ENCODE measurements at places on chromosomes 2 and 18. TPM values are rescaled to one million over a fixed set of nuclear protein-coding genes. Genes with fewer than 3 reads are reported as not detected.

Gene TTLL4
- 5.4 TPM for total RNA-seq

Gene SERPINB4
- total RNA-seq = 0.13 TPM

Gene ZNF892
- total RNA-seq = 3.6 TPM

Gene FARP2
- total RNA-seq = 29.4 TPM

DNA sequence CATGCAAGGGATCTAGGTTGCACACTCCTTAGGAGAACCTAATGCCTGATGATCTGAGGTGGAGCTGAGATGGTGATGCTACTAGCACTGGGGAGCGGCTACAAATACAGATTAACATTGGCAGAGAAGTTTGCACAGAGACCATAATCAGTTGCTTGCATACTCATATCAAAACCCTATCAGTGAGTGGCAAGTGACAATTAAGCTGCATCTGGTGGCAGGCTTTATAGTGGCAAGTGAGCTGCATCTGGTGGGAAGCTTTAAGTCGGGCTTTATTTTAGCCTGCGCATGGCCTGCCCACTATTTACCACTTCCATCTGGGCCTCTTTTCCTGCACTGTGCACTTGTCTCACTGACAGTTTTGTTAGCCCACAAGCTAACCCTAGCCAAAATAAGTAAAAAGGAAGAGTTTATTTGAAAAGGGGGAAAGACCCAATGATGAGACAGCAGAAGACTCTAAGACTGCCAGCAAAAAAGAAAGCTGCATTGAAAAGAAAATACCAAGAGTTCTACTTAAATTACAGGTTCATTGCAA lies 140.9 kb upstream of the B3GNT2 start:
- DNase-seq = no peak

- DNase-seq = no peak
Observed at GRCh38 chr2:215983581-215984351, 29.6 kb downstream of the MREG start.

- DNase-seq = no peak
Observed at GRCh38 chr2:8674420-8675009, 7.3 kb upstream of the ID2 start.

GRCh38 chr2:160336105-160336504 lies 136.0 kb upstream of the ITGB6 start:
- no peak for DNase-seq

DNA sequence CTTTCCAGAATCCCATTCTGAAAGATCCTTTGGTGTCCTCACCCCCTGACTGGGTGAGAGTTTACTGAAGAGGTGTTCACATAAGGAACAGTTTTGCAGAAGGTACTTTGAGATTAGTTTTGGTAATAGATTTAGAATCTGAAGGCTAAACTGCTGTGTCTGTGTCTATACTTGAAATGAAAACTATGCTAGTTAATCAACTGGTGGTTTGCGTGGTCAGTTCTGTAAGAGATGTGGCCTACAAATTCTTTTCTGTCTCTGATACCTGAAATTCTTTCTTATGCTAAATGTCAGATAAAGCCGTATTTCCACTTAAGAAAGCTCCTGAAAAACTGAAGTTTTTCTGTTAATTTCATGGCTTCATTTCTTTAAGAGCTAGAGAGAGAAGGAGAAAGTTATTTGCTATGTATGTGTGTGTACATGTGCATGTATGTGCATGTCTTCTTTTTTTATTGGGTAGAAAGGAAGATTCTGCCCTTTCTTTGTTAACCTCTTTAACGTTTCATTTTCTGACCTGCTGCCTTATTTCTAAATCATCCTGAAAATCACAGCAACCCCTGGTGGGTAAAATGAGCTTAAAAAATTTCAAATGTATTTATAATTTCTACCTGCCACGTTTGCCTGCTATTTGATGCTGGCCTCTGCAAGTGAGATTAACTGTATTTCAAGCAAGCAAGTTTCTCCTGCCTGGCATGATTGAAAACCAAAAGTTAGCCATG lies 552.0 kb upstream of the NRP2 start:
- DNase-seq = no peak

- no peak for DNase-seq
Observed at GRCh38 chr2:203787979-203788378, 79.6 kb upstream of the CTLA4 start.

- no peak for DNase-seq
Observed at GRCh38 chr2:60416221-60417008, 137.0 kb downstream of the BCL11A start.

- no peak for DNase-seq
Observed at GRCh38 chr2:84647267-84647666, 131.0 kb downstream of the DNAH6 start.

GRCh38 chr18:38646296-38646695 lies 1080.7 kb upstream of the CELF4 start:
- no peak for DNase-seq

DNA sequence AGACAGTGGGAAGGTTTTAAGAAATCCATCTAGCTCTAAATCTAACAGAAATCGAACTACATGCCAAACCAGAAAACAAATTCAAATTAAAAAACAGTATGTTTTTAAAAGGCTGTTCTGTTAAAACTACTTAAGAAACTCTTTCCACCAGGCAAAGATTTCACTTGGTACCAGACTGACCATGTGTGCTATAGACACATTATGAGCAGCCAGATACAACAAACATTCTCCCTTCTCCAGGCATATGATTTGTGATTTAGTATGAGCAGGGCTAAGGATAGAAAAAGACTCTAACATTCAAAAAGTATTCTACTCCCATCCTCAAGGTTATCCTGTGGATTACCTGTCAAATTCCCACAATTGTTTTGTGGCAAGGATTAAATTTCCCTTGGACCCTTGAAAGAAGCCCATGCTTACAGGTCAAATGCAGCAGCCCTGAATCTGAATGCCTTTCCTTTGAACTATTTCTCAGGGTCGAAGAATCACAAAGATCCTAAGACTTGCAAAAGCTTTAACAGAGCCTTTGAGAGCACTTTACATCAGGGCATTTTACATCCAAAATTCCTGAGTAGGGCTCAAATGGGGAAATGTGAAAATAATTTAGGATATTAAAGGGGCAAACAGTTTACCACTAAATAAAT lies 42.5 kb upstream of the TTC32 start:
- DNase-seq = no peak

Gene NTSR2
- total RNA-seq = not detected

Gene OTOS
- total RNA-seq = not detected

Gene XRCC5
- 213 TPM for total RNA-seq

Gene CRACDL
- 3.0 TPM for total RNA-seq

DNA sequence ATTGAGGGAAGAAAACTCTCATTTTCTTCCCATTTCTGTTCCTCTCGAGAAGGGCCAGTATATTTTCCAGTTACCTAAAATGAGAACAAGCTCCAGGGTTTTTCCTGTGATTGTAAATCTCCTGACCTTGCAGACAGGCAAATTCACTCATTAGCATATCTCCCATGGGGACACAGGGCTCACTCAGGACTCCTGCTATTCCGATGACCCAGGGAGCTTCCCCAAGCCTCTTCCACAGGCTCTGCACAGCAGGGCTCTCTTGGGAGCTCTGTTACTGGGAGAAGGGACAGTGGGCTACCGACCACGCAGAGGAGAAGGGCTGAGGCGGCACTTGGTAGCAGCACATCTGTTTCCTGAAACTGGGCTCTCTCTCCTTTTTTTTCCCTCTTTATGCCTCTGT lies 135.2 kb upstream of the CAPN13 start:
- no peak for DNase-seq

Gene VWC2L
- not detected for total RNA-seq

Gene SERPINB3
- not detected for total RNA-seq

- peak; percentile 64 for DNase-seq
Observed at GRCh38 chr2:64018701-64019082, 536 bp downstream of the VPS54 start.

GRCh38 chr18:76699923-76700322 lies 122.4 kb upstream of the ZNF236 start:
- no peak for DNase-seq

DNA sequence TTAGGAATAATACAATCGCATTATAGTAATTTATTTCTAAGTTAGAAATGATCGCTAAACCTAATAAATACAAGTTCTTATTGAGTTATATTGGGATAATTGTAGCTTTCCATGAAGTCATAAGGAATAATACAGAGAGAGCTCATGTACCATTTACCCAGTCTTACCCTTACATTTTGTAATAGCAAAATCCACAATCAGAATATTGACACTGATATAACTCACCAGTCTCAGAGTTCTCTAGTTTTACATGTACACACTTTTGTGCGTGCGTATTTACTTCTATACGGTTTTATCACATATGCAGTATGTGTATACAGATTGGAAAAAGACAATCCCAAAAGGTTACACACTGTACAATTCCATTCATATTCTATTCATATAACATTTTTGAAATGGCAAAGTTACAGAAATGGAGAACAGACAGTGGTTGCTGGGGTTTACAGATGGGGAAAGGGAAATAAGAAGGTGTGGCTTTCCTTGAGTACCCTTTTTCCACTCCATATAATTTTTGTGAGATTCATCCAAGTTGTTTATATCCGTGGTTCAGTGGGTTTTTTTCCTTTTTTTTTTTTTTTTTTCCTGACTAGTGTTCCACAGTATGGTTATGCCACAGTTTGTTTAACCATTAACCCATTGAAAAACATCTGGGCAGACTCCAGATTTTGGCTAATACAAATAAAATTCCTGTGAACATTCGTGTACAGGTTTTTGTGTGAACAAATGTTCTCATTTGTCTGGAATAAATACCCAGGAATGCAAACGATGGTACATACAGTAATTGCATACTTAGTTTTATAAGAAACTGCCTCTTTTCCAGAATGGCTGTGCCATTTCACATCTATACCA lies 117.2 kb downstream of the HNMT start:
- no peak for DNase-seq

DNA sequence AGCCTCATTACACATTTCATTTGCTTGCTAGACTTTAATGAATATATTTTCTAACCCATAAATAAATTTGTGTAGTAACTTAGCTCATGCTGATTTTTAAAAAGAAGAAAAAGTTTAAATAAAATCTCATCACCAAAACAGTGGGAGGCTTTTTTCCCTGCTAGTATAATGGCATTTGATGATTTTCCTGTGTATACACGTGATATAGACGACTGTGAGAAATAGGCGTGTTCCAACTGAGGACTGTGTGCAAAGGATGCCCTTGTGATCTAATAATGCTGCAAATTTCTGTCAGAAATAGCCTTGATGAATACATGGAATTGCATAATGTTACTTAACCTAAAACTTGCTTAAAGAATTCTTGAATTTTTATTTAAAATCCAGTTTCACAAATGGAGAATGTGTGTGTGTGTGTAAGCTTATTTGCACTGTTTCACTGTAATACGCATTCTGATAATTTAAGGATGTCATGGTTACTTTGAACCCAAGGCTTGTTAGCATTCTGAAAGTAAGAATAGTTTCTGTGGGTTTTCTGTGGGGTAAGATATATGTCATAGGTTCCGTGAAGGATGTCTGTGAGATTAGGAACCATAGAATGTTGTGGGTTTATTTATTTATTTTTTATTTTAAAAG lies 178.0 kb downstream of the DLGAP1 start:
- no peak for DNase-seq

DNA sequence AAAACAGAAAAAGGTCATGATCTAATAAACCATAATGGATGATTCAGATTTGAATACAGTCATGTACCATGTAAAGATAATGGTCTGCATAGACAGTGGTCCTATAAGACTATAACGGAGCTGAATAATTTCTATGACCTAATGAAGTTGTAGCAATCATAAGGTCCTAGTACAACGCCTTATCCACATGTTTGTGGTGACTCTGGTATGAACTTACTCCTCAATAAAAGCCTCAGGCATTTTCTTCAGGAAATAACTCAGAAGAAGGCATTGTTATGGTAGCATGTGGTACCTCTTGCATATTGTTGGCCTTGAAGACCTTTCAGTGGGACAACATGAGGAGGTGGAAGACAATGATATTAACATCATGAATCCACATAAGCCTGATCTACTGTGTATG lies 883.3 kb downstream of the CNTNAP5 start:
- no peak for DNase-seq

Gene RBM44
- 0.38 TPM for total RNA-seq

DNA sequence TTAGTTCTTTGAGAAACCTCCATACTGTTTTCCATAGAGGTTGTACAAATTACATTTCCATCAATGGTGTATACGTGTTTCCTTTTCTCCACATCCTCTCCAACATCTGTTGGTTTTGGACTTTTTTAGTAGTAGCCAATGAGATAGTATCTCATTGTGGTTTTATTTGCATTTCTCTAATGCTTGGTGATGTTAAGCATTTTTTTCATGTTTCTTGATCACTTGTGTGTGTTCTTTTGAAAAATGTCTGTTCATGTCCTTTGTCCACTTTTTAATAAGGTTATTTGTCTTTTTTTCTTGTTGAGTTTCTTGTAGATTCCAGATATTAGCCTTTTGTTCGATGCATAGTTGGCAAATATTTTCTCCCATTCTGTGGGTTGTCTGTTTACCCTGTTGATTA lies 392.3 kb upstream of the ZEB2 start:
- DNase-seq = no peak

- DNase-seq = no peak
Observed at GRCh38 chr2:43937269-43937820, 58.4 kb downstream of the LRPPRC start.

DNA sequence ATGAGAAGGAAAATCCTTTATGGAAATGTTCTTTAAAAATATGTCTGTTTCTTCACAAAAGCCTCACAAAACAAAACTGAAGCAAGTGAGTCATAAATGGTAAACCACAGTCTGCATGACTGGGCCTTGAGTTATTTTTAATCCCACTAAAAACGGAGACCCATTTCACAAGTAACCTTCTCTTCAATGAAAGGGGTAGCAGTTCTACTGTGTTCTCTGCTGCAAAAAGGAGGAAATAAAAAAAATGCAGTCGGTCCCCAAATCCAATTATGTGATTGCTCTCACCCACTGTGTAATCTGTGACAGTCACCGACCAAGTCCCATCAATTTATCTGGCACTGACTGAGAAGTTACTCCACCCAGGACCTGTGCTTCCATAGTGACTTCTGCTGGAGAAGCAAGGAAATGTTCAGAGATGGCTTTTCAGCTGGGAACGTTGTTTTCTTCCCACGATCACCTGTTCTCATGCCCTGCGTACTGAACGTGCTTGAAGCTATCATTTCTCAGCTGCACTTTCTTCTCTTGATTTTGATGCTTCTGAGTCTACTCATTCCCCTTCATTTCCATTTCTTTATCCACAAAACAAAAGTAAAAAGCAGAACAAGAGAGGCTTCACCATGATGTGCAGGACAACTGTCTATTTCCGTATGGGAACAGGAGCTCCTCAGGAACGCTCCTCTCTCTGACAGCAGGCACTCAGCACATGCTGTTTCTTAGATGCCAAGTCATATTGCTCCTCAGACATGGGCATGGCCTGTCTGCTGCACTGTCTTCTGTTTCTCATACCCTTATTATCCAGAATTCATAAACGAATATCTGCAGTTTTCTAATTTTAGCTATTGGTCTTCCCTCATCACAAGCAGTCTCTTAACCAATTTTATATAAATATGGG lies 80.0 kb upstream of the TMEM200C start:
- no peak for DNase-seq

DNA sequence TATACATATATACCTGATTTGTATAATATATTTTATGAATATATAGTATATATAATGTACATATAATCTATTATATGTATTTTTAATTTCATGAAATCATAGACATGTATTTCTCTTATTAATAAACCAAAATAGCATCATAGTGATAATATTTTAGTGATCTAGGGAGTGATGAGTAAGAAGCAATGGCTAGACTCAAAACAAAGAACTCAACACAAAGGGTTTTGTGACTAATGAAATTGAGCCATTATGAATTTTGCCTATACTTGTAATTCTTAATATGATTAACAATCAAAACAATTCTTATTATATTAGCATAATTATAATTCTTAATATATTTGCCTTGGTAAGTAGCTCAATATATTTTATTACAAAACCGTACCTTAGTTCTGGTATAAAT lies 1614.1 kb upstream of the TMEFF2 start:
- DNase-seq = no peak

Gene ABCA12
- total RNA-seq = not detected
